Mesenteric fat pad (tissue), 1 donor: ENCODE measurements at places on chromosomes 4 and X.

DNA sequence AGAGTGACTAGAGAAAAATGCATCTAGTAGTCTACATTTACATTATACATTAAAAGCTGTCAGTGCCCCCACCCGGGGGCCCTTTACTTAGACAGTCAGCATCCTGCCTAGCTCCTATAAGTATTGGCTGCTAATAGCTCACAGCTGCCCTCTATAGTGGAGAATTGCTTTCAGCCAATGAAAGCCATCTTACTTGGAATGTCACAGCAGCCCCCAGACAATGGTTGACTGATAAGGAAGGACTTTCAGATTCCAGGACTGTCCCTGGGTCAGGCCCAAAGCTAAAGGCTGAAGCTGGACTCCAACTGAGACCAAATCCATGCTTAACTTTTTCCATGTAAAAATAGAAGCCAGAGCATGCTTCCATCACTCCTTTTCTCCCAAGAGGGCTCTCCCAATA lies 196.9 kb downstream of the ANKRD50 start:
- DNase-seq: no peak

- no peak for DNase-seq
Observed at GRCh38 chrX:109585488-109585887, 39.5 kb downstream of the KCNE5 start.

GRCh38 chr4:1151541-1151940 lies 20.8 kb downstream of the SPON2 start:
- no peak for DNase-seq

GRCh38 chr4:68465058-68465457 lies 17.8 kb downstream of the TMPRSS11E start:
- DNase-seq: no peak

DNA sequence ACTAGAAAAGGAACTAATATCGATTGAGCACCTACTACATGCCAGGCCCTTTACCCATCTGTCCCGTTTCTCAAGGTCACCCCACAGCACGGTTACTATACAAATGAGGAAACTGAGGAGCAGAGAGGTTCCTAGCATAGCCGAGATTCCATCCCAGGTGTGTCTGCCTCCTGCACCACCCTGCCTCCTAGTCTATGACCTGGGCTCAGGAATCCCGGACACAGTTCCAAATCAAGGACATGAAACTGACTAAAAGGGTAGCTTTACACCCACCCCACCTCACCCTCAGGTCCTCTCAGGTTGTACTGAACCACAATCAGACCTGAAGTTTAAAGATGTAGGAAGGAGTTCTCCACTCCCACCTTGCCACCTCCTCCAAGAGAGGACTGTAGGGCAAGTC lies 55.6 kb downstream of the APBB2 start:
- no peak for DNase-seq

DNA sequence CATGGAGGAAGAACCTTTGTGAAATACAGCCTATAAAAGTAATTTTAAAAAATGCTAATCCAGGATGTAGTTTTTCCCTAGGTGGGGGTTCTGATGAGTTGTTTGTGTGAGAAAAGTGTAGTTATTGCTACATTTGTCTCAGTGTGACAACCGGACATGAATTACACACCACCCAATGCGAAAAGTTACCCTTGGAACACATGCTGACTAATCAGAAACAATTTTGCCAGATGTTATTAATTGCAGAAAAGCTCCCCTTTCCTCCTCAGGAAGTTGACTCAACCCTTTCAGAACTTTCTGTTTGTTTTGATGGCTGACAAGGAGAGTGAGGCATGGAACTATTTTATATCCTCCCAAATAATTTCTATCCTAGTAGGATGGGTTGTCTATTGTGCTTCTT lies 38.1 kb upstream of the EDA2R start:
- DNase-seq: no peak

- no peak for DNase-seq
Observed at GRCh38 chr4:2044542-2045517, 14.3 kb upstream of the NAT8L start.

GRCh38 chrX:34300871-34301270 lies 168.8 kb upstream of the FAM47A start:
- DNase-seq: no peak

DNA sequence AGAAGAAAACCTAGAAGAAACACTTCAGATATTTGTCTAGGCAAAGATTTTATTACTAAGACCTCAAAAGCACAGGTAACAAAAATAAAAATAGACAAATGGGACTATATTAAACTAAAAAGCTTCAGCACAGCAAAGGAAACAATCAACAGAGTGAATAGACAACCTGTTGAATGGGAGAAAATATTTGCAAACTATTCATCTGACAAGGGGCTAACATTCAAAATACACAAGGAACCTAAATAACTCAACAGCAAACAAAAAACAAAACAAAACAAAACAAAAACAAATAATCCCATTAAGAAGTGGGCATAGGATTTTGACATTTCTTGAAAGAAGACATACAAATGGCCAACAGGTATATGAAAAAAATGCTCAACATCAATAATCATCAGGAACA lies 192.7 kb upstream of the ZCCHC13 start:
- DNase-seq: no peak

DNA sequence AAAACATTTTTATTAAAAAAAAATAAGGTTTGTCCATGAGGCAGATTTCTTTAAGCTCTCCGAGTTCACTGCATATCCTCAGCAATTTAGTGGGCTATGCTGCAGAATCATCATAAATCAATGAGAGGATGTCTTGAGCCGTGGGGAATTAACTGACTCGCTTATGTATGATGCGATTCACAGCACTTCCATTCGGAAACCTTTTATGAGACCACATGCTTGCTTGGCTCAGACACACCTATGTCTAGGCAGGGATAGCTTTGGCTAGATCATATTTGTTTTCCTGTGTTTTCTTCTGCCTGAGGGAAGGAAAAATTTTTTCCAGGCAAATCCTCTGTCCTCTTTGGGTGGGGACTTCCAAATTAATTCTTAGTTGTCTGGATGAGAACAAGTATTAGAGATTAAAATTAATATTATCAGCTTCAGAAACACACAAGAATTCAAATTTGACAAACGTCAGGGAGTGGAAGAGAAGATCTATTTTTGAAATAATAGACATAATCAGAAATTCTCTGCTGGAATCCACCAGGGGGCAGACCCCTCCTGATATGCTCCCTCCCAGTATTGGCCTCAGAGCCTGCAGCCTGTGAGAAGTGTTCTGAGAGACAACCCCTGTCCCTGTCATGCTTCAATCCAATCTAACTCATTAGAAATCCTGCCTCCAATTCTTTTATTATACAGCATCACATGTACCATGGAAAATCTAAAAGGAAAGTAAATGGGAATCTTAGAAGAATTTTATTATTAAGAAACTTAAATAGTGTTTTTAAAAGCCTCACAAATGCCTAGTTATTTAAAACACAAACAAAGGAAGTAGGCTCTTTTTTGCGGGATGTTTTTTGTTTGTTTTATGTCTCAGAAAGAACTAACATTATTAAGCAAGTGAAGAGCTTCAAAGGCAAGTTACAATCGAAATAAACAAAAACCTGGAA lies 345.1 kb upstream of the TACR3 start:
- no peak for DNase-seq

DNA sequence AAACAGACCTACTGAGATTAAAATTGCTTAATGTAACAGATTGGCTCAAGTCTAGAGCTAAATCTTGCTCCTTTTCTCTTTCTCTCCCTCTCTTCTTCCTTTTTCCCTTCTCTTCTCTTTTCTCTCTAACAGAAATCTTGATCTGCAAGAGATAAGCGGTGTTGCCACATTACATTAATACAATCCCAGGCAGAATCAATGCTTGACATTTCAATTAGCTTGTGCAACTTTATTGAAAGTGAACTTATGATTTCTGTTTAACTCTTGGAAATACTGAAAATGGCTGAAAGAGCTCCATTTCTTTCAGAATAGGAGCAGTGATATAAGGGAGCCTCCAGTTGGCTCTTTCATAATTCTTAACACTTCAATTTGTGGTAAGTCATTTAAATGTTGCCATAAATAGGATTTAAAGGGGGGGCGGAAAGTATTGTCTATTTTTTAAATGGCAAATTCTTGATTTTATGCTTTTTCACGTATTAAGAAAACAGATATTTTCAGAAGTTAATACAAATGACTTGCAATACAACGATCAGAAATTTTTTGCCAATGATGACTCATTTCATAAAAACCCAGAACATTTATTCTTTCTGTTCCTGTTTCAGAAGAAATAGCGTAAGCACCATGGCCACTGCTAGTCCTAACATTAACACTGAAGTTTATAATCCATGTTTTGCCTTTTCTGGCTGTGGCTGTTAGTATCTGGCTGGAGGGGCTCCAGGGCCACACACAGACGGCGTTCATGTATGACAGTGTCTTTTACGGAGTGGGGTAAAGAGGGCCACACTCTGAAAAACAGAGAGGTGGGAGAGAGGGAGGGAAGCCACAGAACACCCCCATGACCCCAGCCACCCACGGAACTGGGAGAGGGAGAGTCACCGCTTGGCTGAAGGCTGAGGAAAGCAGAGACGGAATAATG lies 115.7 kb upstream of the FAT1 start:
- DNase-seq: no peak

- no peak for DNase-seq
Observed at GRCh38 chrX:330726-331150, 12.1 kb upstream of the GTPBP6 start.

GRCh38 chr4:115028682-115029410 lies 84.6 kb downstream of the NDST4 start:
- no peak for DNase-seq

- DNase-seq: peak; percentile 33
Observed at GRCh38 chrX:2954541-2954940, 25.4 kb upstream of the ARSD start.

- DNase-seq: no peak
Observed at GRCh38 chr4:6687947-6688878, 5.5 kb upstream of the S100P start.

DNA sequence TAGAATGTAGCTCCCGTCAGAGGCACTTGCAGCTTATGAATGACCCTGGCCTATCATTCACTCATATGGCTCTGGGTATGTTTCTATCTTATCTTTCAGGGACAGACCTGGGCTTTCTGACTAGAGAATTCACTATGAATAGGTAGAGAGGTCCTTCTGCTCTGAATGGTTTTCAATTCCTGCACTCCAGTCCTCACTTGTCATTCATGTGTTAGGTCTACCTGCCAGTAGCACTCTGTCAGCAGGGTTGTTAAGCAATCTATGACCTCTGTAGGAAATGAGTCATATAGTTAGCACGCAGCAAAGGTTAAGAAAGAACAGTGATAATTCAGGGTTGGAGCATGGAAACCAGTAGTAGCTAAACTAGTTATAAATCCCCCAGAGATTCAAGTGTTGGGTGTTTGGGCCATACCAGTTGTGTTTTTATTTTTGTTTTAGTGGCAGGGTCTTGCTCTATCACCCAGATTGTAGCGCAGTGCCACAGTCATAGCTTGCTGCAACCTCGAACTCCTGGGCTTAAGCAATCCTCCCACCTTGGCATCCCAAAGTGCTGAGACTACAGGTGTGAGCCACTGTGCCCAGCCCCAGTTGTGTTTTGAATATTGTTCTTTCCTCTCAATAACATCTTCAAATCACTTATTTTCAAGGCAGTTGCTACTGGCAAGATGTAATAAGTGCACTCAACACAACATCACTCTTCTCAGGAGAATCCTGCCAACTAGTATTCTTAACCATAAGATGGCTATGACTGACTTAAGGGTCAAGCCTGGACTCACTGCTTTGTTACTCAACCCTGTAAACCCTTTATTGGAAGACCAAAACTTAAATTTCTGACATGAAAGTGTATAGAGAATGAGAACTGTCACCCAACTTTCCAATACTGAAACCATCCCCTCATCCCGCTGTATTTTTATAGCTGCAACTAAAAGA lies 25.1 kb downstream of the ARL13A start:
- DNase-seq: no peak

DNA sequence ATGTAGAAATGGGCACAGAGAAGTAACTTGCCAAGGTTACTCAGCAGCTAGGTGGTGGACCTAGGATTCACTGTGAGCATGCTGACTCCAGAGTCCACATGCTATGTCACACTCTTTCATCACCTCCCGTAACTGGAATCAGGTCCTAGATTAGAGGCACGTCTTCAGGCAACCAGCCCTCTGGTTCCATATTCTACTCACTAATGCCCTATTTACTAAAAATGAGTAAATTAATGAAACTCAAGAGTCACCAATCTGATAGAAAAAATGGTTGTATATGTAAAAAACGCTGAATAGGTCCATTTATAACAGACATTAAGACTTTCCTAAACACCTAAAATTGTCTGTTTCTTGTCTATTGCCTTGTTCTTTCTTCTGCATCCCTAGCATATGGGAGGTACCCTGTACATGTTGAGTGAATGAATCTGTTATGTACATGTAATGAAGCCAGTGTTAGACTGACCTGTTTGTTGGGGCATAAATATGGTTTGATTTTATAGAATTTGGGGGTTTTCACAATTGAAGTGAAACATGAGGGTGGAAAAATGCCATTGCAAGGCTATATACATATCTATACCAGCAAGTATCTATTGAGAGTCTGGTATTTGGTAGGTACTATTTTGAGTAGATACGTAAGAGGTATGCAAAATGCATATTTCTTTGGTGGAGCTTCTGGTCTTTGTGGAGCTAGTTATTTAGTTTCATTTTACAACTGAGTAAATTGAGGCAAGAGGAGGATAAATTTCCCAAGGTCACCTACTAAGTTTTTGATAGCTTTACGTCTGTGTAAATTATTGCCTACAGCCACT lies 7.5 kb upstream of the RUFY3 start:
- DNase-seq: no peak

DNA sequence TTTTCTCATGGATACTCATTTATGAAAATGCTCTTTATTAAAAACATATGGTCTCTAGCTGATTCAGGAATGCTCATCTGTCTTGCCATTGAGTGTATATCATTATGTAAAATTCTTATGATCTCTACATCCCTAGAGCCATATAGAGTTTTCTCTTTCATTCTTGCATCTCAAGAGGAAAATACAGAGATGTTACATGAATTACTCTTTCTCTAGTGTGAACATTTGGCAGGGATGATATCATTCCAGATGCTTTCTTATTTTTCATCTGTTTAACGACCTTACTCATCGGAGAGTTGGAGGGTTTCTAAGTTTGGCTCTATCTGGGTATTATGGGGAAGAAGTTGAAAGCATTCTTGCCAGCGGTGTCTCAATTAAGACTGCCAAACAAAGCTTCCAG lies 202.9 kb upstream of the SLC7A11 start:
- DNase-seq: no peak

- DNase-seq: no peak
Observed at GRCh38 chr4:61293707-61294400, 93.7 kb downstream of the ADGRL3 start.

GRCh38 chr4:148445071-148445859 lies 3.1 kb upstream of the NR3C2 start:
- DNase-seq: peak; percentile 92

DNA sequence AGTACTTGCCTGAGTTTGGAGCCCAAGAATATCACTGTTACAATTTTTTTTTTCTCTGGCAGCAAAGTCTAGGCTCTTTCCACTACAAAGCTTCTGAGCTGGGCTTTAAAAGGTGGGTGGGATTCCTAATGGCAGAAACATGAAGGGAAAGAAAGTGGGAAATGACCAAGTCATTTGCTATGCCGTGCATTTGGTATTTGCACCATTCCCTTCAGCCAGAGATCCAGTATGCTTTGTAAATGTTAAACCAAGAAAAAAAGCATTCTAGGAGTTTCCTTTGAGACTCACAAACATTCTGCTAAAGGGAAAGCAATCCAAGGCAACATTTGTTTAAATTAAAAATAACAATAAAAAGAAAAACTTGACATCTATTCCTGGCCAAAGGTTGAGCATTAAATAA lies 451.2 kb downstream of the RAB28 start:
- no peak for DNase-seq

- DNase-seq: no peak
Observed at GRCh38 chr4:183183906-183184535, 85.0 kb downstream of the WWC2 start.
